ENCODE measurements at places on chromosomes 7 and 10. TPM values are rescaled to one million over a fixed set of nuclear protein-coding genes. Genes with fewer than 3 reads are reported as not detected.

The CHAT gene
- total RNA-seq: 3.8 TPM

The ANXA8 gene
- total RNA-seq: not detected

The OGA gene
- 142 TPM for total RNA-seq

The RNF148 gene
- total RNA-seq: 5.4 TPM

The OR2A7 gene
- 10.9 TPM for total RNA-seq

The RGR gene
- not detected for total RNA-seq

The CPVL gene
- 9.8 TPM for total RNA-seq

The DKK1 gene
- total RNA-seq: 0.54 TPM

The PLXNA4 gene
- 2.5 TPM for total RNA-seq

The CPA1 gene
- not detected for total RNA-seq

The GHRHR gene
- total RNA-seq: not detected

DNA sequence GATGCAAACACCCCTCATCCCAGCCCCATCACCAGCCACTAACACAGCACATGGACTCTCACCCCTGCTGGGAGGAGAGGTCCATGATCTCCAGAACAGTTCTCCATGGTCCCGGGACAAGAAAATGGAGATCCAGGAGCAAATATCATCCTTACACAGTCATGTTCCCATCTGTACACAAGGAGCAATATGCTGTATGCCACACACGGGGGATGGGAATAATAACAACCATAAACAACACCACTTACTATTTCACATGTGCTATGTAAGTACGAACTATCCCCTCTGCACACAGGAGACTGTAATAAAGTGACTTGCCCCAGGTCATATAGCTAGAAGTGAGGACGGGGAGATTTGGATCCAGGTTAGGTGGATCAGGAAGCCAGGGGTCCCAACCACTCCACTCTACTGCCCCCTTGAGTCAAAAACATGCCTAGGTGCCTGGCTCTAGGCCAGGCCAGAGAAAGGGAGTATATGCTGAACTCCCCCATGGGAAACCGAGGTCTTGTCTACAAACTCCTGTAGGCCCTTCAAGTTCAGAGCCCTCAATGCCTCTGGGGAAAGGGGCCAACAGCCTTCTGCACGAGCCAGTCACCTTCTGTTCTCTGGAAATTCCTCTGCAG, 34.1 kb downstream of the LRRC20 start:
- no peaks in the 10 kb centered on the region for H3K27me3 ChIP-seq
- H3K4me1 ChIP-seq: no peaks in the 10 kb centered on the region
- no peak for DNase-seq
- H3K27ac ChIP-seq: no peak overlapping the region
- no peaks in the 10 kb centered on the region for H3K36me3 ChIP-seq
- no peak overlapping the region for H3K4me3 ChIP-seq

DNA sequence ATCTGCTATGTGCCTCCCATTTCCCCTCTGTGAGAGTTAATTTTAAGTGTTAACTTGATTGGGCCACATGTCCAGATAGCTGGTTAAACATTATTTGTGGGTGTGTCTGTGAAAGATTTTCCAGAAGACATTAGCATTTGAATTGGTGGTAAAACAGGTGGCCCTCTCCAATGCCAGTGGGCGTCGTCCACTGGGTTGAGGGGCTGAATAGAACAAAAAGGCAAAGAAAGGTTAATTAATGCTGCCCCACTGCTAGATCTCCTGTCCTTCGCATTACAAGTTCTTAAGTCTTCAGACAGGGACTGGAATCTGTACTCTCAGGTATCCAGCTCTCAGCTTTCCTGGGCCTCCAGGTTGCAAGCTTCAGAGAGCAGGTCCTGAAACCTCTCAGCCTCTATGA, 1160.9 kb upstream of the LRRN3 start:
- no peaks in the 10 kb centered on the region for H3K4me1 ChIP-seq
- H3K27me3 ChIP-seq: no peaks in the 10 kb centered on the region
- H3K36me3 ChIP-seq: no peaks in the 10 kb centered on the region
- no peak for DNase-seq
- H3K4me3 ChIP-seq: no peak overlapping the region

- H3K4me3 ChIP-seq: no peak overlapping the region
- H3K36me3 ChIP-seq: peaks cover 2% of the 10 kb centered on the region
Observed at GRCh38 chr7:158759749-158760444, 55.3 kb upstream of the NCAPG2 start.

DNA sequence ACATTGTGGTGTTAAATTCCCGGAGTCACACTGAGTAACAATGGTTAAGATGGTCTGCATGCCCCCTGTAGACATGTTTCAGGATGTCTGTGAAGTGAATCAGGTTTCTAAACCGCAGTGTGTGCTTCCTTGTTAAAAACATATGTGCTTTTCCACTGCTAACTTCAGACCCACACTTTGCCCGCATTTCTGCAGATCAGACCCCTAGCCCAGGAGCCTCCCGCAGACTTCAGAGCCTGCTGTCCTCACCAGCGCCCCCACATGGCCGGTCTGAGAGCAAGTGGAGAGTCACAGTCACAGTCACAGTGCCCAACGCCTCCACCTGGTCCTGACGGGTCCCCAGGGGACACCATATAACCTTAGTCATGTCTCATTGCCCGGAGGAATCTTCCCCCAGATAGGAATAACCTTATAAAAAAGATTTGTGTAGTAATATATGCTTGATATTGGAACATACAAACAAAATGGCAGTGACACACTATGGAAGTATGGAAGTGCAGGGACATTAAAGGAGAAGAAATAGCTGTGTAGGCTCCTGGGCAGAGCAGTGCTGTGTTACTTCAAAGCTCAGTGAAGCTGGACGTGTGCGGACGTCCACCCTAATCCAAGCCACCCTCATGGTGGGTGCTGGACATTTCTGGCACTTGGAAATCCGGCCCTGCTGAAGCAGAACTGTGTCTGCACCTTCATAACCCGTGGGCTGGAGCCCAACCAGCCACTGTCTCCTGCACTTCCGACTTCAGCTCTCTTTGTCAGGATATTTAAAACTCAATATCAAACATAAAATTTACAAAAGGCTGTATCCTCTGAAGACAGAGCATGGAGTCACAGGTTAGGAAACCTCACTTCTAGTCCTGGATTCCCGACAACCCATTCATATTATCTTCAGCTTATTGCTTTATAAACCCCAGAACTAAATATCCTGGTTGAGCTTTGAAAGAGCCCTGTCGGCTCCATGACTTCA, 29.0 kb downstream of the GSTO2 start:
- no peak overlapping the region for H3K4me3 ChIP-seq
- H3K27ac ChIP-seq: no peak overlapping the region
- DNase-seq: no peak
- no peaks in the 10 kb centered on the region for H3K27me3 ChIP-seq

DNA sequence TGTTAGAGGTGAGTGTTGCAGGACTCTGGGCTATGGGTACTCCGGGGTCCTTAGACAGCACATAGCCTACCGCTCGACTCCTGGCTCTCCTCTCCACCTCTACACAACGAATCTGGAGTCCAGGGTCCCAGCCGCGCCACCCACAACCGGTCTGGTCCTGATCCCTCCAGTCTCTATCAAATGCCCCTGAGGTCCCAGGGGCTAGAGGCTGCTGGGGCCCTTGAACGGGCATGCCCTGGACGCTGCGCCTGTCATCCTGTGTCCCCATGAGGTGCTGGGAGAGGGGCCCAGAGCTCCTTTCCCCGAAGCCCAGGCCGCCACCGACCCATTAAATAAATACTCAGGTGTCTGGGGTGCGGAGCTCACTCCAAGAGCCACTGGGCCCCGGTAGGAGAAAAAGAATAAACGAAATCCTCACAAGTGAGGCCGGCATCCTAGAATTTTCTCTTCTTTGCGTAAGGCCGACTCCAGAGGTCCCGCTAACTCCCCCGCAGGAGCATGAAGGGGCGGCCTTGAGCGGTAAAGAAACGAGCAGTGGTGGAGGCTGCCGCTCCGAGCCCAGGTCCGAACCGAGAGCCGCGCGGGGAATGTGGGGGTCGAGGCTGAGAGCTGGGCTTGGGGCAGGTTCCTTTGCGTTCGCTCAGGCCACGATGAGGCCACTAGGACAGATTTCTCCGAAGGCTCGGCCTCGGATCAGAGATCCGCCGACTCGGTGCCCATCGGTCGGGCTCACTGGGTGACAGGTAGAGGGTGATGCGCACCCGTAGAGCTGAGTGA, 166.7 kb downstream of the NRF1 start:
- H3K4me1 ChIP-seq: peaks cover 33% of the 10 kb centered on the region
- no peaks in the 10 kb centered on the region for H3K36me3 ChIP-seq
- no peak overlapping the region for H3K4me3 ChIP-seq
- DNase-seq: no peak
- H3K27me3 ChIP-seq: no peaks in the 10 kb centered on the region
- H3K27ac ChIP-seq: no peak overlapping the region

GRCh38 chr10:35933940-35934641, 292.0 kb upstream of the FZD8 start:
- H3K27me3 ChIP-seq: no peaks in the 10 kb centered on the region
- no peak overlapping the region for H3K27ac ChIP-seq
- H3K4me3 ChIP-seq: no peak overlapping the region
- H3K4me1 ChIP-seq: no peaks in the 10 kb centered on the region

GRCh38 chr7:134024739-134025138, 102.4 kb upstream of the LRGUK start:
- H3K27ac ChIP-seq: no peak overlapping the region
- no peaks in the 10 kb centered on the region for H3K27me3 ChIP-seq
- H3K4me3 ChIP-seq: no peak overlapping the region
- no peaks in the 10 kb centered on the region for H3K36me3 ChIP-seq
- DNase-seq: no peak

GRCh38 chr10:95260909-95261552, 29.8 kb downstream of the PDLIM1 start:
- no peak for DNase-seq
- no peak overlapping the region for H3K27ac ChIP-seq
- H3K36me3 ChIP-seq: no peaks in the 10 kb centered on the region
- H3K27me3 ChIP-seq: no peaks in the 10 kb centered on the region
- peaks cover under 1% of the 10 kb centered on the region for H3K4me1 ChIP-seq

DNA sequence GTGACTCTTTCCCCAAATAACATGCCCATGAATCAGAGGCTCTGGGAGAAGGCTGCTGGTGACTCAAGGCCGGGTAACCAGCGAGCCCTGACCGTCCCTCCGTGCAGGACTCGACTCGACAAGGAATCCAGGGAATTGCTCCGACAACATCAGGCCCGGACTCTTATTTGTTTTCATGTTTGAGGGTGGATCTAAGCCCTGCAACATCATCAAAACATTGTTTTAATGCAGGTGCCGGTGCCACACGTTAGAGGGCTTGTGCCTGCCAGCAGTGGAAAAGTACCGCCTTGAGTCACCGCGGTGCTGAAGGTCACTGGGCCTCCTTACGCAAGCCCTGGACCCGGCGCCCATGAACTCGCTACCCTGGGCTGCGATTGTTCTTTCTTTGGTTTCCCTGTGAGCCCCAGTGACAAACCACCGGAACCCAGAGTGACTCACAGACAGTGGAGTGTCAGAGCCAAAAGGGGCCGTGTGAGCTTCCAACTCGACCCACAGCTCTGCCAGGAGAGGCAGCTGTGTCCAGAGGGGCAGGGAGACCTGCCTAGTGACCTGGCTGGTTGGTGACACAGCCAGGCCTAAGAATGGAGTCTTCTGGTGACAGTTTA, 139.4 kb upstream of the SHH start:
- H3K36me3 ChIP-seq: no peaks in the 10 kb centered on the region
- no peaks in the 10 kb centered on the region for H3K4me1 ChIP-seq
- H3K27me3 ChIP-seq: no peaks in the 10 kb centered on the region
- H3K27ac ChIP-seq: peak overlapping the region; percentile 14

- no peak overlapping the region for H3K4me3 ChIP-seq
- H3K27ac ChIP-seq: no peak overlapping the region
- no peaks in the 10 kb centered on the region for H3K4me1 ChIP-seq
- H3K36me3 ChIP-seq: no peaks in the 10 kb centered on the region
Observed at GRCh38 chr7:1562116-1562515, 6.1 kb upstream of the TMEM184A start.

DNA sequence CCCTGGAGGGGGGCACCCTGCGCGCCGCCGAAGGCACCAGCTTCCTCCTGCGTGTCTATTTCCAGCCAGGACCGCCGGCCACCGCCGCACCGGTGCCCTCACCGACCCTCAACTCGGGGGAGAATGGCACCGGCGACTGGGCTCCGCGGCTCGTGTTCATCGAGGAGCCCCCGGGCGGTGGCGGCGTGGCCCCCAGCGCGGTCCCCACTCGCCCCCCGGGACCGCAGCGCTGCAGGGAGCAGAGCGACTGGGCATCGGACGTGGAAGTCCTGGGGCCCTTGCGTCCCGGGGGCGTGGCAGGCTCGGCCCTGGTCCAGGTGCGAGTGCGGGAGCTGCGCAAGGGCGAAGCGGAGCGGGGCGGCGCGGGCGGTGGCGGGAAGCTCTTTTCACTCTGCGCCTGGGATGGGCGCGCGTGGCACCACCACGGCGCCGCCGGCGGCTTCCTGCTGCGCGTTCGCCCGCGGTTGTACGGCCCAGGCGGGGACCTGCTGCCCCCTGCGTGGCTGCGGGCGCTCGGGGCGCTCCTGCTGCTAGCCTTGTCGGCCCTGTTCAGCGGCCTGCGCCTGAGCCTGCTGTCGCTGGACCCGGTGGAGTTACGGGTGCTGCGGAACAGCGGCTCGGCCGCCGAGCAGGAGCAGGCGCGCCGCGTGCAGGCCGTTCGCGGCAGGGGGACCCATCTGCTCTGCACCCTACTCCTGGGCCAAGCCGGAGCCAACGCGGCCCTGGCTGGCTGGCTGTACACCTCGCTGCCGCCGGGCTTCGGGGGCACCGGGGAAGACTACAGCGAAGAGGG, 594 bp downstream of the CNNM1 start:
- H3K36me3 ChIP-seq: no peaks in the 10 kb centered on the region
- no peak for DNase-seq
- H3K27ac ChIP-seq: no peak overlapping the region
- H3K4me3 ChIP-seq: peak overlapping the region; percentile 43
- H3K27me3 ChIP-seq: peaks cover 18% of the 10 kb centered on the region

GRCh38 chr10:69346776-69347175, 68.5 kb downstream of the HK1 start:
- no peak overlapping the region for H3K4me3 ChIP-seq
- H3K4me1 ChIP-seq: peaks cover 14% of the 10 kb centered on the region
- H3K27ac ChIP-seq: no peak overlapping the region
- H3K36me3 ChIP-seq: no peaks in the 10 kb centered on the region
- DNase-seq: no peak

GRCh38 chr7:25840209-25840792, 311.7 kb upstream of the NFE2L3 start:
- H3K4me3 ChIP-seq: no peak overlapping the region
- no peaks in the 10 kb centered on the region for H3K36me3 ChIP-seq
- no peaks in the 10 kb centered on the region for H3K4me1 ChIP-seq
- DNase-seq: no peak

DNA sequence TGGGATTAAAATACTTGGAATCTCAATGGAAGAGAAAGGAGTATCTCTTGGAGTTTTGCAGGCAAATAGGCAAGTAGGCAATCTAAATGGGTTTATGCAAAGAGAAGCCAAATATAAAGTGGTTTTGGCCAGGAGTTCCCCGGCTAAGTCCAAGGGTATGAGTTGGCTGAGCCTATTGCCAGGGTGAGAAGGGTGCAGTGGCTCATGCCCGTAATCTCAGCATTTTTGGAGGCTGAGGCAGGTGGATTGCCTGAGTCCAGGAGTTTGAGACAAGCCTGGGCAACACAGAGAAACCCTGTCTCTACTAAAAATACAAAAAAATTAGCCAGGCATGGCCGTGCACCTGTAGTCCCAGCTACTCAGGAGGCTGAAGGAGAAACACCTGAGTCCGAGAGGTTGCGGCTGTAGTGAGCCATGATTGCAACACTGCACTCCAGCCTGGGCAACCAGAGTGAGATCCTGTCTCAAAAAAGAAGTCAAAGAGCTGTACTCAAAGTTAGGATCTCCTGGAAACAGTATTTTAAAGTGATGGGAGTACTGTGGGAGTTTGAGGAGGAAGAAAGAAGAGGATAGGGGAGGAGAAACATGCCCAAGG, 130.4 kb upstream of the RAB18 start:
- no peak for DNase-seq
- H3K27me3 ChIP-seq: no peaks in the 10 kb centered on the region
- H3K36me3 ChIP-seq: no peaks in the 10 kb centered on the region
- no peak overlapping the region for H3K27ac ChIP-seq
- no peaks in the 10 kb centered on the region for H3K4me1 ChIP-seq
